Naive B cell (primary cell): ENCODE measurements at places on chromosomes 1 and 21. TPM values are rescaled to one million over a fixed set of nuclear protein-coding genes. Genes with fewer than 3 reads are reported as not detected.

SPAG17 gene
- polyA plus RNA-seq: not detected

DNA sequence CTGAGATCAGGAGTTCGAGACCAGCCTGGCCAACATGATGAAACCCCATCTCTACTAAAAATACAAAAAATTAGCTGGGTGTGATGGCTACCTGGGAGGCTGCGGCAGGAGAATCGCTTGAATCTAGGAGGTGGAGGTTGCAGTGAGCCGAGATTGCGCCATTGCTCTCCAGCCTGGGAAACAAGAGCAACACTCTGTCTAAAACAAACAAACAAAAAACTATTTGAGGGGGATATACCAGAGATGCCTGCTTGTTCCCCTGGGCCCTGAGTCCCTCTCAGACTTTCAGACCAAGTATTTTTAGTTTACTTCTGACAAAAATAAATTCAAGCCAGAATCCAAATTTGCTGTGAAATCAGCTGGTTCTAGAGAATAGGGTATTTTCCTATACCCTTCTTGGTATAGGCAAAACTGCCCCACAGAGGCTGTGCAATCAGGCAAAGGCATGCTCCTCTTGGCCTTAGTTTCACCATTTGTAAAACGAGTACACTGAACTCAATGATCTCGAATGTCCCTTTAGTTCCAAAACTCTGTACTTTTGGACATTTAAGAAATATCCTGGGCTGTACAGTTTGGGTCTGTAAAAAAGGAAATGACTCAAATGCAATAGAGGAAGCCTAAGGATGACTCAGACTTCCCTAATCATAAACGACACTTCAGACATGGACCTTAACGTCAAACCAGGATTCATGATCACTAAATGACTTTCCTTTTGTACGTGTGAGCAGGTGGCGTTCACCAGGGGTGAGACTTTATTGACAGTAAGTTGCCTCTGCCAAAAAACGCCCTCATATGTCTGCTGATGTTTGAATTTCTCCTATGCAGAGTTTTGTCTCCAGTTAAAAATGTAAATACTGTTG is 16.1 kb downstream of the ENSA start:
- H3K27ac ChIP-seq: peak overlapping the region; percentile 76
- no peak overlapping the region for H3K4me3 ChIP-seq
- peaks cover 35% of the 10 kb centered on the region for H3K4me1 ChIP-seq
- H3K36me3 ChIP-seq: peaks cover 8% of the 10 kb centered on the region

OR2L3 gene
- not detected for polyA plus RNA-seq

NPL gene
- 2.1 TPM for polyA plus RNA-seq

- no peaks in the 10 kb centered on the region for H3K4me1 ChIP-seq
- H3K27ac ChIP-seq: no peak overlapping the region
- peaks cover 21% of the 10 kb centered on the region for H3K27me3 ChIP-seq
- H3K4me3 ChIP-seq: no peak overlapping the region
Observed at GRCh38 chr1:40892354-40892753, 30.2 kb upstream of the CITED4 start.

GRCh38 chr1:26858160-26858559 is 4.8 kb upstream of the SFN start:
- H3K27ac ChIP-seq: no peak overlapping the region
- H3K4me3 ChIP-seq: no peak overlapping the region
- H3K27me3 ChIP-seq: no peaks in the 10 kb centered on the region
- DNase-seq: no peak
- no peaks in the 10 kb centered on the region for H3K36me3 ChIP-seq
- H3K4me1 ChIP-seq: peaks cover 2% of the 10 kb centered on the region

GRCh38 chr1:235102993-235103411 is 25.6 kb downstream of the TOMM20 start:
- H3K36me3 ChIP-seq: no peaks in the 10 kb centered on the region
- H3K4me3 ChIP-seq: no peak overlapping the region
- H3K4me1 ChIP-seq: peaks cover 14% of the 10 kb centered on the region
- no peak overlapping the region for H3K27ac ChIP-seq
- no peaks in the 10 kb centered on the region for H3K27me3 ChIP-seq

DNA sequence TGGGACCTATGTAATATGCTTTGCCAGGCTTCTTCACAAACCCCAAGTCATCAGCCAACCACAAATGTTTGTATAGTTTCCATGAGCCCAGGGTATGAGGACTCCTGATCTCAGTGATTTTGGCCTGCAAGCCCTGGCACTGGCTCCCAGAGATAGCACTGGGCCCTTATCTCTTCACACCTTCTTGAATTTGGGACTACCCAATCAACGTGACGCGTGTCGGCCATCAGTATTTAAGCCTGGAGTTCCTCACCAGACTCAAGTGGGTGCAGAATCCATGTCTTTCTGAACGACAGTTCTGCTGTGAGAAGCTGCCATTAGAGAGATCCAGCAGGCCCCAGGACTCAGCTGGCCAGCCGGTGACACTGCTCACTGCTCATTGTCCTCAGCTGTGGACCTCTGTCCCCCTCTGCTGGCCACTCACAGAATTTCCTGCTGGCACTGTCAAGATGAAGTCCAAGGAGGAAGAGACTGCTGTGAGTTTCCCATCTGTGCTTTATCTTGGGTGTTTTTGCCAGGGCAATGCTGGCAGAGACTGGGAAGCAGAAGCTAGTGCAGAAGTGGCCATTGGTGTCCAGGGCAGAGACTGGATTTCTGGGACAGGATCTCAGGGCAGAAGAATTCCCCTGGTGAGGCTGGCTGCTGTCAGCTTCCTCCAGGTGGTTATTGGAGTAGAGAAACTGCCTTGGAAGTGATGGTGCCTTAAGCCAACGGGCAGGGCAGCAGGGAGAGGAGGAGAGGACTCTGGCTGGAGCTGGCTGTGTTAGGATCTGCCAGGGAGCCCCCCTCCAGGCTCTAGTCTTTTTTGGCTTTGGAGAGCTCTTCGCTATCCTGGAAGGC is 28.4 kb downstream of the TMCC2 start:
- peak; percentile 76 for DNase-seq
- no peaks in the 10 kb centered on the region for H3K27me3 ChIP-seq
- no peaks in the 10 kb centered on the region for H3K36me3 ChIP-seq
- H3K4me1 ChIP-seq: peaks cover 6% of the 10 kb centered on the region

PDE4B gene
- polyA plus RNA-seq: 126 TPM

AMY1C gene
- polyA plus RNA-seq: not detected

- H3K4me1 ChIP-seq: peaks cover 81% of the 10 kb centered on the region
- no peak overlapping the region for H3K4me3 ChIP-seq
- H3K36me3 ChIP-seq: peaks cover 16% of the 10 kb centered on the region
- no peak for DNase-seq
- H3K27ac ChIP-seq: no peak overlapping the region
- no peaks in the 10 kb centered on the region for H3K27me3 ChIP-seq
Observed at GRCh38 chr1:220224033-220224432, 48.2 kb downstream of the RAB3GAP2 start.

SNRNP40 gene
- polyA plus RNA-seq: 61.8 TPM

GRCh38 chr1:183842795-183843144 is 37.9 kb downstream of the RGL1 start:
- H3K27ac ChIP-seq: no peak overlapping the region
- no peaks in the 10 kb centered on the region for H3K27me3 ChIP-seq
- H3K4me3 ChIP-seq: peak overlapping the region; percentile 60
- H3K36me3 ChIP-seq: no peaks in the 10 kb centered on the region
- no peak for DNase-seq

GRCh38 chr1:213985209-213986019 is 2.4 kb upstream of the PROX1 start:
- peaks cover 24% of the 10 kb centered on the region for H3K4me1 ChIP-seq
- no peak for DNase-seq
- no peak overlapping the region for H3K27ac ChIP-seq
- peaks cover 78% of the 10 kb centered on the region for H3K27me3 ChIP-seq

- H3K36me3 ChIP-seq: no peaks in the 10 kb centered on the region
- no peak overlapping the region for H3K4me3 ChIP-seq
- DNase-seq: no peak
- no peaks in the 10 kb centered on the region for H3K4me1 ChIP-seq
Observed at GRCh38 chr1:53112271-53112774, 30.1 kb downstream of the SLC1A7 start.

GRCh38 chr1:88595355-88596002 is 88.6 kb upstream of the PKN2 start:
- H3K36me3 ChIP-seq: no peaks in the 10 kb centered on the region
- H3K27ac ChIP-seq: no peak overlapping the region
- DNase-seq: no peak
- H3K4me1 ChIP-seq: no peaks in the 10 kb centered on the region

DNA sequence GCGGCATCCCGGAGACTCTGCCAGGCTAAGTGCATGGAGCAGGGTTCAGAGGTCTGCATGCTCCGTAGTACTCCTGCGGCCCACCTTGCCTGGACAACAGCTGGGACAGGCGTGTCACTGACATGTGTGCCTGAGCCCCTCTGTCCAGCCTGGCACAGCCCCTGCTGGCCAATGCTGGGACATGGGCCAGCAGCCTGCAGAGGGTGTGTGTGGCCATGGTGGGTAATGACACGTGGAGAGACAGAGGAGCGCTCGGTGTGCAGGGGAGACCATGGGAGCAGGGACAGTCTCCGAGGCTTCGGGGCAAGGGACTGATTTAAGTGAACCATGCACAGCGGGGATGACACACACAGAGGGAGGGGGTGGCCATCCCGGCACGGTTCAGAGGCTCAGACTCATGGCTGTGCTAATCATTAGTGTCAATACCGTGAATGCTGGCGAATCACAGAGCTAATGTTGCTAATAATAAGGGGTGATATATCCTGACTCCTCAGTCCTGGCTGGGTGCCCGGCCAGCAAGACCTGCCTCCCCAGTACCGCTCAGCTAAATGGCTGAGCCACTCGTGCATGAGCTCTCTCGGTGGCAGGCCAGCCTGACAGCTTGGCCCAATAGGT is 41.5 kb downstream of the IGSF21 start:
- peaks cover 7% of the 10 kb centered on the region for H3K27me3 ChIP-seq
- no peaks in the 10 kb centered on the region for H3K36me3 ChIP-seq
- no peaks in the 10 kb centered on the region for H3K4me1 ChIP-seq
- H3K4me3 ChIP-seq: no peak overlapping the region
- no peak for DNase-seq

TEDDM1 gene
- polyA plus RNA-seq: not detected

DMRTA2 gene
- polyA plus RNA-seq: not detected

GMEB1 gene
- polyA plus RNA-seq: 27.2 TPM

DNA sequence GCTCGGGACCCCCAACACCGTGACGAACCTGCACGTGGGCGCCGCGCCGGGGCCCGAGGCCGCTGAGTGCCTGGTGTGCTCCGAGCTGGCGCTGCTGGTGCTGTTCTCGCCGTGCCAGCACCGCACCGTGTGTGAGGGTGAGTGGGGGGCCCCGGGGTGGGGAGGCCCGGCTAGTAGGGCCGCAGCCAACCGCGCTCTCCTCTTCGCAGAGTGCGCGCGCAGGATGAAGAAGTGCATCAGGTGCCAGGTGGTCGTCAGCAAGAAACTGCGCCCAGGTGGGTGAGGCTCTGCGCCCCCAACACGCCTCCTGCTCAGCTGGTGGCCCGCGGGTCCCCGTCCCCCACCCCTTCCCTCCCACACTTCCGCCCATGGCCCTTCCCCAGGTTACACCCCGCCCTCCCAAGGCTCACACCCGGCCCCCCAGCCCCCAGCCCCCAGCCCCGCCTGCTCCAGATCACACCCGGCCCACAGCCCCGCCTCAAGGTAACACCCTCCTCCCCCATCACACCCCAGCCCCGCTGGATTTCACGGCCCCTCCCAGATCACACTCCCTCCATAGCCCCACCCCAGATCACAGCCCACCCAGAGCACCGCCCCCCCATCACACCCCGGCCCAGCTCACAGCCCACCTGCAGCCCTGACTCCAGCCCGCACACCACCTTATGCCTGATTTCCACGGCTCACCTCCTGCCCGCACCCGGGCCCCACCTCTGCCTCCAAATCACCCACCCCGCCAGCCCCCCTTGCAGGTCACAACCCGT is 2.4 kb upstream of the MMP23B start:
- peaks cover 4% of the 10 kb centered on the region for H3K27me3 ChIP-seq
- H3K4me1 ChIP-seq: peaks cover 7% of the 10 kb centered on the region
- peak overlapping the region; percentile 94 for H3K27ac ChIP-seq
- H3K4me3 ChIP-seq: peak overlapping the region; percentile 76

LRRC53 gene
- polyA plus RNA-seq: not detected

DNA sequence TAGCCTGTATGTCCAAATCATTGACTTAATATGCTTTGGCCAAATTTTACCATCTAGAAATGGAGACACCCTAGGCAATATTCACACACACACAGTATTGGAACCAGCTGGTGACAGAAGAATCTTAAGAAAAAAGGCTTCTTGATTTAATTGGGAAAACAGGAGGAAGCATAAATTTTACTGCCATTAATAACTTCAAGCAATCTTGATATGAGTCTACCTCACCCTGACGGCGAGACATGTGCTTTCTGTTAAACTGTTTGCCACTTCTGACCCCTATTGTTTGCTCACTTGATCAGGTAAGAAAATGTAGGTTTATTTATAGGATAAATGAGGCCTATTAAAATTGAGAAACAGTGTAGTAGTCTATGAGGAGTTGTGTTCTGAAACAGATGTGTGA is 73.2 kb downstream of the KIFAP3 start:
- H3K36me3 ChIP-seq: no peaks in the 10 kb centered on the region
- H3K27ac ChIP-seq: no peak overlapping the region
- H3K4me3 ChIP-seq: no peak overlapping the region
- DNase-seq: no peak
- no peaks in the 10 kb centered on the region for H3K4me1 ChIP-seq

VWA1 gene
- not detected for polyA plus RNA-seq

UAP1 gene
- polyA plus RNA-seq: 15.8 TPM

DNA sequence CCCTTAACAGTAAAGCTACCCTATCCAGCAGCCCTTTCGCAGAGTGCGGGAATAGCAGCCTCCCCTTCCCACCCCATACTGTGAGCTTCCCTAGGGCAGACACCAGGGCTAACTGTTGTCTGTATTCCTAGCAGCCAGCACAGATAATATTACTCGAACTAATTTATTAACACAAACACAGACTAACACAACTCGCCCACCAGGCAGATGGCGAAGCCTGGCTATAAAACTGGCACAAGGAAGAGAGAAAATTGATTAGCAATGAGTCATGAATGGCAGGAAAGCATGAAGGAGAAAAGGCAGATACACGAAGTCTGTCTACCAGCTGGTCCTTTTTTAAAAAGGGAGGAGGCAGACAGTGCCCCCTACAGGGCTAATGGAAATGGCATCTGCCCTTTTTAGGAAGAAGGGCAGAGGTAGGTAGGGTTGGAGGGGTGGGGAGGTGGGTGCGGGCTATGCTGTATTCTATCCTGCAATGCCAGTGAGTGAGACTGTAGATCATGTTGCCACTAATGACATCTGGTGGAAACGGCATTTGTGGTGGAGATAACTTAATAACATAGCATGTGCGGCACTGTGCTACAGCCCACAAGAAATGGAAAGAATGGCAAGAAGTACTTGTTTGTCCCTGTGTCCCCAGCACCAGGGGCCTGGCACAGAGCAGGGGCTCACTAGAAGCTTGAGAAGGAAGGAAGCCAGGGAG is 30.6 kb upstream of the CTPS1 start:
- no peak for DNase-seq
- H3K36me3 ChIP-seq: no peaks in the 10 kb centered on the region
- no peak overlapping the region for H3K4me3 ChIP-seq
- H3K27ac ChIP-seq: no peak overlapping the region
- peaks cover 37% of the 10 kb centered on the region for H3K27me3 ChIP-seq

GRCh38 chr1:117653732-117654492 is 48.1 kb downstream of the TENT5C start:
- peak overlapping the region; percentile 100 for H3K27ac ChIP-seq
- H3K27me3 ChIP-seq: no peaks in the 10 kb centered on the region
- peak overlapping the region; percentile 89 for H3K4me3 ChIP-seq
- peaks cover 82% of the 10 kb centered on the region for H3K4me1 ChIP-seq

CLDN8 gene
- polyA plus RNA-seq: not detected

TMEM82 gene
- not detected for polyA plus RNA-seq

- H3K27me3 ChIP-seq: no peaks in the 10 kb centered on the region
- H3K36me3 ChIP-seq: no peaks in the 10 kb centered on the region
- no peak overlapping the region for H3K27ac ChIP-seq
- H3K4me1 ChIP-seq: no peaks in the 10 kb centered on the region
- DNase-seq: no peak
- no peak overlapping the region for H3K4me3 ChIP-seq
Observed at GRCh38 chr1:118047006-118047649, 117.6 kb downstream of the WDR3 start.
